ENCODE measurements at places on chromosomes 4 and X.
A peak's percentile ranks its signal among the peaks of the same experiment; 100 is the strongest.

DNA sequence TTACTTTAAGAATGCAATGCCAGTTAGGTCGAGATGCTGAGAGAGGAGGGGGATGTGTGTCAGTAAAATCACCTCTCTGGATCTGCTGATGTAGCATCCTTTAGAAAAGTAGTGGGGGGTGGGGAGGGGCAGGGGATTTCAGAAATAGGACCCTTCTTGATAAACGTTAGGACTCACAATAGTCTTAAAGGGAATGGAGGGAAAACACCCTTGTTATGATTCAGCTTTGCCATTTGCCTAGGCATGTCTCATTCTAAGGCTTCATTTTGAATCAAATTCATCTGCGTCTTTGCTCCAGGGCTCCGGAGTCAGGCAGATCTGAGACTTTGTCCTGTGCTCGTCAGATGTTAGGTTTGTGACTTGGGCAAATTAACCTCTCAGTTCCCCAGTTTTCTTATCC is 879 bp downstream of the SH2D1A start:
- peak; percentile 8 for DNase-seq

- no peak for DNase-seq
Observed at GRCh38 chrX:110444996-110445395, 86.3 kb downstream of the RTL9 start.

- no peak for DNase-seq
Observed at GRCh38 chr4:22090661-22091351, 142.2 kb upstream of the KCNIP4 start.

GRCh38 chrX:40625294-40625693 is 2.1 kb downstream of the MPC1L start:
- DNase-seq: no peak

DNA sequence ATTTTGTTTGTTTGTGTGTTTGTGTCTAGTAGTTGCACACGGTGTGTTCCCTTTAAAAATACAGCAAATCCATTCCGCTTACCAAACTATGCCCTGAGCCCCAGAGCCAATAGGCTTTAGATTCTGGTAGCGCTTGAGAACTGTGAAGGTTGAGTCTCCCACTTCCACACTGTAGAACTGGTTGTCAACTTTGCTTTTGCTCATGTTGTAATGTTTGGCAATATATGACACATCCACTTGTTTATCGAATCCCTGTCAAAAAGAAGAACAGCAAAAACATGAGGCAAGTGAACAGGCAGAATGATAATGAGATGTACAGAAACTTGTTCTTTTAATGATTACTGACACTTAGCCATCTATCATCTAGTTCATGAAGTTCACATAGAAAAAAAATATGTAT is 200.6 kb downstream of the MAPK10 start:
- DNase-seq: no peak

DNA sequence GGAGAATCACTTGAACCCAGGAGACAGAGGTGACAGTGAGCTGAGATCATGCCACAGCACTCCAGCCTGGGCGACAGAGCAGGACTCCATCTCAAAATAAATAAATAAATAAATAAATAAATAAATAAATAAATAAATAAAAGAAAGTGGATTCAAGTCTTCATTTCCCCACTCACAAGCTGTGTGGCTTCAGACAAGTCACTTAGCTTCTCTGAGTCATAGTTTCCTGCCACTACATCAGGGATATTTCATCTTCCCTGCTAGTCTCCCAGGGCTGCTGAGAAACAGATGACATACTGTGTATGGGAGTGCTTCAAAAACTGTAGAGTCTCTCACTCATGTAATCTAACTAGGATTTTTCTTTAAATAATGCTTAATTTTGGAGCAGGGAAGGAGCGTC is 37.2 kb downstream of the TBC1D9 start:
- DNase-seq: no peak

DNA sequence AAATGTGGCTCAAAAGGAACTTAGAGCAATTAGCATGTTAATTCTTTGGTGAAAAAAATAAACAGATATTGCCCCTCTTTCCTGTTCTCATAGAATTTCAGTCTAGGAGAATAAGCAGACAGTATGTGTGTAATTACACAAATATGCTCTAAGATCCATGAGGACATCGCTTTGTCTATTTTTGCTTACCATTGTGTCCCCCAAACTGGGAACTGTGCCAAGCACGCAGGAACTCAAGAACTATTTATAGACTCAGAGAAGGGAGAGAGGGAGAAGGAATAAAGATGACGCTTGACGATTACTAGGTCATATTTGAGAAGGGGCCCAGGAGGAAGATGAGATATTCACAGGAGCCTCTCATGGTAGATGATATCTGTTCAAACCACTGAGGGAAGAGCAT is 692.6 kb downstream of the RAB28 start:
- no peak for DNase-seq

GRCh38 chr4:1210971-1211370 is 38.0 kb downstream of the CTBP1 start:
- DNase-seq: no peak

DNA sequence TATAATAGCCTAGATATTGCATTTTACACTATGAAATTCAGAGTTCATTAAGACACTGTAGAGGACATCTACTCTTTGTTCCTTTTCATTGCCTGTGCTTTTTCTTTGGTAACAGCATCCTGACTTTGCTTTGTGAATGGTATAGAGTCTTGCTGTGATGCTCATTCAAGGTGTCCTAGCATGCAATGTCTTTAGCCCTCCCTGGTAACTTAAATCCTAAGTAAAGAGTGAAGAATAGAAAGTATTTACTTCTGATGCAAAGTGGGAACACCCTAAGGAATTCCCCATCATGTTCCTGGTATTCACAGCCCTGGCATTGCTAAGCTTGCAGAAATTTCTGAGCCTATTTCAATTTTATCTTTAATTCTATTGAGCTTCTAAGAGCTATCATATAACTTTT is 400.1 kb downstream of the FAT4 start:
- no peak for DNase-seq

DNA sequence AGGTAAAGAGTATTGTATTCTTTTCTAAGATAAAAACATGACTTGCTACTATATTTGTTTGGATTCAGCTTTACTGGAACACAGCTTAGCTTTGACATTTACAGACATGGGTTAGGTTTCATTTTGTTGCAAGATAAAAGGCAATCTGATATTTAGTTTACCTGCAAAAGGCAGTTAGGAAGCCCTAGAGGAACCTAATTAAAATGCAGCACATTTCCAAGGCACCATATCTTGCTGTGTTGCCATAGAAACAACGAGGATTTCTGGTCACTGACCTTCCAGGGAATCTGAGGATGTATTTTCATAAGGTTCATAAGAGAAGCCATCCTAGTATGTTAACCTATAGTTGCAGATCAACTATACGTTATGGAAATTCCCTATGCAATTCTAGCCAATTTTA is 116.0 kb downstream of the SNCA start:
- DNase-seq: no peak

DNA sequence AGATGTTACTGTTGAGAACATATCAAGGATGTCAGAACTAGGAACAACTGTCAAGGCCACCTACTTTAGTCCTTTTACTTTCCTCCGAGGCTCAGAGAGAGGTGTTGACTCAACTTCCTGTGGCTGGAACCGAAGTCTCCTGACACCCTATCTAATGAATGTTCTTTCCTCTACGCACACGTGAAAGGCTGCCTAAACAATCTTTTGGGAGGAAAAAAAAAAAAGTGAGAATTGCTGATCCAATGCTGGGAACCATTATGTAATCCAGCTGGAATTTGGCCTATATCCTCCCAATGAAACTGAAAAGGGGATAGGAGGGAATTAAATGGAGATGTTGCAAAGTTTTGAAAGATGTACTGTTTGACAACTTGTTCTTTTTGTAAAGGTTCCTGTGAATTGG is 8.3 kb upstream of the MAP7D3 start:
- no peak for DNase-seq

- no peak for DNase-seq
Observed at GRCh38 chr4:21376176-21376575, 572.4 kb downstream of the KCNIP4 start.

- no peak for DNase-seq
Observed at GRCh38 chr4:146095091-146095690, 80.3 kb upstream of the LSM6 start.

DNA sequence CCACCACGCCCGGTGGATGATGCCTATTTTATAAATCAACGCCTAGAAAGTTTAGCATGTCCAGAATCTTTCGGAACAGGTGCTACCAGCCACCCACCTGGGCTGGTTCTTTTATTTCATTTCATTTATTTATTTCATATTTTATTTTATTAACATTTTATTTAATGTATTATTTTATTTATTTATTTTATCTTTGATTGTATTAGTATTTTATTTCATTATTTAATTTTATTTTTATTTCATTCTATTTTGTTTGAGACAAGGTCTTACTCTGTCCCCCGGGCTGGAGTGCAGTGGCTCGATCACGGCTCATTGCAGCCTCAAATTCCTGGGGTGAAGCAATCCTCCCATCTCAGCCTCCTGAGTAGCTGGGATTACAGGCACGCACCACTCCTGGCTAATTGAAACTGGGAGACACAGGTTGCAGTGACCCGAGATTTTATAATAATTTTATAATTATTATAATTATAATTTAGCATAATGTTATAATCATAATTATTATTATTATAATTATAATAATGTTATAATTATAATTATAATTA is 187.2 kb downstream of the SHOX start:
- no peak for DNase-seq

DNA sequence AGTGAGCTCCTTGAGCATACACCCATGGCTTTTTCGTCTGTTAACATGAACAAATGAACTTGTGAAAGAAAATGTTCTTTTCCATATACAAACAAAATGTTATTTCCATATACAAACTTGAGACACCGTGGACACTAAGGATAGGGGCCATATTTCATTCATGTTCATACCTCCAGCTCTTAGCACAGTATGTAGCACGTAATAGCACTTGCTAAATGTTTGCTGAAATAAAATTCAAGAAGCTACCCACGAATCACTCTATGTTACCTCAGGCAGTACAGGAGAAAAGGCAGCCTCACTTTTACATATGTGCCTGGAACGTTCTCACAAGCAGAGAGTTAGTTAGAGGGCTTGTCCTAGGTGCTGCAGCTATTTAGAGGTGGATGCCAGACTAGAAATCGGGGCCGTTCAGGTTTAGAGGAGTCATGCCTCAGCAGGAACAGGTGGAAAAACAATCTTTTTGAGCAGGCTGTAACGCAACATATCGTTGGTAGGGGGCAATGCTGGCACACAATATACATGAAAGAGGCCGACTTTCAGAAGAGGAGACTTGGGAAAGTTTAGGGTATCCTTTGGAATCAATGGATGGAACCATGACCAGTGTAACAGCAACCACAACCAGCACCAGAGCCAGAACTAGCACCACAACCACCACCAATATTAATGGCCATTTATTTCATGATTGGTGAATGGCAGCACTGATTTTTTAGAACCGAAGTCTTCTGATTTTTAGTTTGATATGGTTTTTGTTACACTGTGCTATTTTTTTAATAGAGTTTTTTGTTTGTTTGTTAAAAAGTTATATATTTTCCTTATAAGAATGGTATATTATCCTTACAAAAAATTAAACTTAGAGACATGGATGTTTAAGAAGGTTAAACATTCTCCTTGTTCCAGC is 14.8 kb upstream of the PAQR3 start:
- DNase-seq: no peak

- no peak for DNase-seq
Observed at GRCh38 chr4:24630937-24631336, 46.6 kb upstream of the DHX15 start.

GRCh38 chr4:173521467-173522159 is 8.4 kb downstream of the HAND2 start:
- DNase-seq: no peak

DNA sequence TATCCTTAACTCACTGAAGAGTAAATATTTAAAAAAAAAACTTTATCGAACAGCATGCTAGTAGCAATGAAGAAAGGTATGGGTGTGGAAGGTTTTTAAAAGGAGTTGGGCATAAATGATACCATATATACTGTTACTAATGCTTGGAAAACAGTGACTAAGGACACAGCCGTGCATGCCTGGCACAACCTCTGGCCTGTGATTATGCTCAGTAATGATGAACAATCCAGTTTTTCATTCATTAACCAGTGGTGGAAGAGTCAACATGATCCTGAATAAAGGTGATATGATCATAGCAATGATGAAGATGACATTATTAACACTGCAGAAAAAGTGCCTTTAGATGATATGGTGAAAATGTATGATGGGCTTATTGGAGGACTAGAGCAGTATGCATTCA is 43.9 kb upstream of the GPR50 start:
- DNase-seq: no peak

DNA sequence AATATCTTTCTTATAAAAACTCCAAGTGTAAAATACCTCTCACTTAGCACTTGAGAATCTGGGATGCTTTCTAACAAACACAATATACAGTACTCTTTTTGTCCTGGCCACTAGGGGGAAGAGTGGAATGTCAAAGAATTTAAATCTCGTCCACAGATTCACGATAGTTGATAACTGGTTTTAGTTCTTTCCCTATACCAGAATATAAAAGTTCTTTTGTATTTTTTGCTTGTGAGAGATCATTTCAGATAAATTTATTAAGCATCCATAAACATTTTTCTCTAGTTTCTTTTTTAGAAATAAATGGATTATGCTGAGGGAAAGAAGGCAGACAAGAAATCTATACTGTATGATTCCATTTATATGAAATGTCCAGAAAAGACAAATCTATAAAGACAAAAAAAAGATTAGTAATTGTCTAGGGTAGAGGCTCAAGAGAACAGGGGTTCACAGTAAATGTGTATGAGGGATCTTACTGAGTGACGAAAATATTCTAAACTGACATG is 50.4 kb downstream of the MGARP start:
- no peak for DNase-seq

DNA sequence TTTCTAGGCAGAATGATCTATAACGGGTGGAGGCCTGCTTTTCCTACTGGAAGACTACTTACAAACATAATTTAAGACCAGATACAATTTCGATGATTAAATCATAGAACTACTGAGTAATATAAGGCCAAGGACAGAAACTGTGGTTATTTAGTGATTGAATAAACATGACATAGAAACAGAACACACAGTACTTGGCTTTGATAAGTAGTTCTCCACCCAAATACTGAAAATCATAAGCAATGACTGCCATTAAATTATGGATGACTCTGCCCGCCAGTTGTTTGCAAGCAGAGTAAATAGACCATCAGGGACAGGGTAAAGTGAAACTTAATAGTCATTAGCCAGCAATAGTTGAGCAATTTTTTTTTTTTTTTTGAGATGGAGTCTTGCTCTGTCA is 17.2 kb upstream of the SMIM14 start:
- no peak for DNase-seq

DNA sequence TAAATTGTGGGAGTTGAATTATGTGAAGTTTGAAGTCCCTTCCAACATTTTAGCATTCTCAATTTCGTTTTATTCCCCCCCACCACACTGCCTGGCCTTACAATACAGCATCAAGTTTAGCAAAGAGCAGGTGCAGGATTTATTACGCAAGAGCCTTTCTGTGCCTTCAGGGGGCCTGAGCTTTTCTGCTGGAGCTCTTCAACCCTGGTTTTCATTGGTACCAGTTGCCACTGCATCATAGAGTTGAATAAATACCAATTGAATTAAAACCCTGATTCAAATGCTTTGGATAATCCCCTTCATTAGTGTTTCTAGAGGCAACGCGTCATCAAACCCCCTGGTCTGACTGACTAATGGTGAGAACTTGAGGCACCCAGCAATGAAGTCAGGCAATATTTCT is 43.6 kb upstream of the KIT start:
- no peak for DNase-seq

Measured in activated CD4-positive, alpha-beta T cell treated with anti-CD3 and anti-CD28 coated beads for 1 hour (primary cell).